ENCODE measurements at places on chromosomes 7 and 10.

DNA sequence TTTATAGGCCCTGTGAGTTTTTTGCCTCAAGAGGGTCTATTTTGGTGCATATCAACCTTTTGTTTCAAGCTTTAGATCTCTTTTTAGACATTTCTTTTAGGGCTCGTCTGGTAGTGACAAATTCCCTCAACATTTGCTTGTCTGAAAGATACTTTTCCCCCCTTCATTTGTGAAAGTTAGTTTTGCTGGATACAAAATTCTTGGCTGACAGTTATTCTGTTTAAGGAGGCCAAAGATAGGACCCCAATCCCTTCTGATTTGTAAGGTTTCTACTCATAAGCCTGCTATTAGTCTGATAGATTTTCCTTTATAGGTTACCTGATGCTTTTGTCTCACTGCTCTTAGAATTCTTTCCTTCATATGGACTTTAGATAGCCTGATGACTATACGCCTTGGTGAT, 36.1 kb upstream of the ARMC3 start:
- no peak for DNase-seq

DNA sequence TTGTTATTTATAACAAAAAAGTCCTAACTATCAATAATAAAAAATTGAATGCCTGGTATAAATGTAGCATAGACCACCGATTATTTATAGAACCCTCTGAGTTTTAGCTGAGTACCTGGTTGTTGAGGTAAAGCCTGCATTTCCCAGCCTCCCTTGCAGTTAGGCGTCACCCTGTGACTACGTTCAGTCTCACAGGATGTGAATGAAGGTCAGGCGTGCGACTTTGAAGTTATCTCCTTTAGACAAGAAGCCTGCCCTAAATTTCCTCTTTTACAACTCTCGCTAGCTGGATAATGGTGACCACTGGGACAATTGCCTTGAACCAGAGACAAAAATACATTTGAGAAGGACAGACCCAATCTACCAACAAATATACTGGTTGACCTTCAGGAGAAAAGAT, 67.5 kb upstream of the TES start:
- DNase-seq, result no peak

- DNase-seq, result peak; percentile 51
These were observed 41.2 kb upstream of the SLC35G1 start for GRCh38 chr10:93852476-93853095.

- DNase-seq, result no peak
These were observed 601.3 kb downstream of the KCNMA1 start for GRCh38 chr10:77036276-77036675.

GRCh38 chr7:49635800-49636199, 137.6 kb upstream of the VWC2 start:
- no peak for DNase-seq

DNA sequence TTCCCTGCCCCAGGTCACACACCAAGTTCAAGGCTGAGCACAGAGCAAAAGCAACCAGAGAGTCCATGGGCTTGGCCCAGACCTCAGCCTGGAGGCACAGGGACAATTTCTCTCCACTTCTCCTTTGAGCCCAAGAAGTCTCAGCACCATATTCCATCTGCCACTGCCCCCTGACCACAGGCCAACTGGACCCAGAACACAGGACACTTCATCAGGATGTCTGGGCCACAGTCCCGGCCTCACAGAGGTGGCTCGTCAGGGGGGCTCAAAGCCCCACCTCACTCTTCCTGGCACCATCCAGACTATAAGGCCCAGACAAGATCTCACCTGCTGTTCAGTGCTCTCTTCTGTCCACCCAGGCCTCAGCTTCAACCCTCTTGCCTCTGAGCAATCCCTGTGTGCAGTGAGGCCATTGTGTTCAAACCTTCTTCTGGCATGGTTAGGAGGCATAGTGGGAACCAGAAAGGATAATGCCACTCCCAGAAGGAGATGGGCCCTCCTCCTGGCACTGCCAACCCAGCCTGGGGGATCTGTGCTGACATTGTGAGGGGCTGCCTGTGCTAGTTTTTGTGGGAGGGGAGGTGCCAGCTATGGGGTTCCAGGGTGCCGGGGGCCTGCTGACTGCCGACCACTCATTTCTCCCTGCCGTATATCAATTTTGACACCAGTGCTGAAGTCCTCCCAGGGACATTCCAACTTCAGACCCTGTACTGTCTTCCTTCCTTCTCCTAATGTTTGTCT, 49.7 kb upstream of the ANTXRL start:
- no peak for DNase-seq

DNA sequence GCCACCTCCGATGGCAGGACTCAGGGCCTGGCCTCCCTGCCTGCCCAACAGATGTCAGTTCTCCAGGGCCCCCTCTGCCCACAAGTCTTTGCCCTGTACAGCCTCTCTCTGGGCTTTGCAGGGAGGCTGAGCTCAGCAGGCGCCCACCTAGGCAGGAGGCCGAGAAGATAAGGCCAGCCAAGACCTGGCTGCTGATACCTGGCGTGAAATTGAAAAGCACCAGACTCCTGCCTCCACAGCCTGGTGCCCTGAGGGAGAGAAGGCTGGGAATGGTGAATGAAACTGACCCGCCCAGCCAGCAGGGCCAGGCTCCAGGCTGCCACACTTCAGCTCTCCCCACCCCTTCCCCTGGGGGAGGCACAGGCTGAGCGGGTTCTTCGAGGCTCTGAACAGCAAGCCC, 145.8 kb downstream of the CDH23 start:
- no peak for DNase-seq

- DNase-seq, result no peak
These were observed 242.0 kb upstream of the NPY start for GRCh38 chr7:24042028-24042427.

DNA sequence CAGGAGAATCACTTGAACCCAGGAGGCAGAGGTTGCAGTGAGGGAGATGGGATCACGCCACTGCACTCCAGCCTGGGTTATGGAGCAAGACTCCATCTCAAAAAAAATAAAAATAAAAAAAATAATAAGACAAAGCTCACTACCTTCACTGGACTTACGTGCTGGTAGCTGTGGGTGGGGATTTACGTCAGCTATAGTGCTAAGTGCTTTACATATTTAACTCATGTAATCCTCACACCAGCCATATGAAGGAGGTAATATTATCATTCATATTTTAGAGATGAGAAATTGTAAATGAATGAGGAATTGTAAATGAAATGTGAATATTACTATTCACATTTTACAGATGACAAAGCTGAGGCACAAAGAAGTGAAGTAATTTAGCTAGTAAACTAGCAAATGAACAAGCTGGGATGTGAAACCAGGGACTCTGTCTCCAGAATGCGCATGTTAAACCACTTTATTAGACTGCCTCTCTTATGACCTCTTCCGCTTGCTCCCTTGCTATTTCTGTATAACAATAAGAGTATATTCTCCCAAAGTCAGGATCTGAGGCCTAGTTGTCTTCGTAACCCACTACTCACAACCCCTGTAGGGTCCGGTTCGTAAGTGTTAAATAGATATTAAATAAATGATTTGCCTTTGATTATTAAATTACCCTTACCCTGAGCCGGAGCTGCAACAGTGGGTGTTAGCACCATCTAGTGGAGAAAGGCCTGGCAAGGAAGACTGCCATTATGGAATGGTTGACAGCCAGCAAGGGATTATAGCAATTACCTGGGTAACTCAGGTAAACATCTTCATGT, 70.2 kb downstream of the HTR7 start:
- DNase-seq, result peak; percentile 9

DNA sequence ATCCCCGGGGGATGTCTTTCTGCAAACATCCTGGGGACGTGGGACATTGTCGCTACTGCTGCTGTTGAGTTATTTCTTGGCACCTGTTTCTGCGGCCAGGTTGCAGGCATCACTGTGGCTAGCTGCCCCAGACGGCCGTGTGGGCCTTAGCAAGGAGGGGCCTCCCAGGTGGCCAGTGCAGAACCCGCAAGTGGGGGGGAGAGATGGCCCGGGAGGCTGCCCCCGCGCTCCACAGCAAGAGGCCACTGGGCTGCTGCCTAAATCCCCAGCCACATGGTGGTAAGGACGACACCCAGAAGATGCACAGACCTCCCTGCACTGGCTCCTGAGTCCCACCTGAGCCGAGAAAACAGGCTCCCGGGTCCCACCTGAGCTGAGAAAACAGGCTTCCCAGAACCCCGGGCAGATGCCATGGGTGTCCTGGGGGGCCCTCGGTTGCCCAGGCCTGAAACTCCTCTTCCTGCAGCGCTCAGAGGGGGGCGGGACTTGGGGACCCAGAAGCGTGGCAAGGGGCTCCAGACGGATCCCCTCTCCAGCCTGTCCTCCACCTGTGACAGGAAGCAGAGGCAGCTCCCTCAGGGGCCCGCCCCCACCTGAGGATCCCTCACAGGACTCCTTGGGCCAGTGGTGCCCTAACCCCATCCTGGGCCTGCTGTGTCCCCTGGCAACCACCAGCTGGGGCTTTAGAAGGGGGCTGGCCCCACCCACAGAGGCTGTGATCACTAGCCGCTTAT, 952 bp upstream of the MAFK start:
- no peak for DNase-seq

GRCh38 chr7:66460921-66461361, 167.7 kb upstream of the KCTD7 start:
- DNase-seq, result no peak

GRCh38 chr10:133237588-133238465, at the start of gene VENTX:
Gene VENTX (plus strand): TSS chr10:133237855. CDS start chr10:133237915, 60 bp downstream.
- DNase-seq, result no peak

DNA sequence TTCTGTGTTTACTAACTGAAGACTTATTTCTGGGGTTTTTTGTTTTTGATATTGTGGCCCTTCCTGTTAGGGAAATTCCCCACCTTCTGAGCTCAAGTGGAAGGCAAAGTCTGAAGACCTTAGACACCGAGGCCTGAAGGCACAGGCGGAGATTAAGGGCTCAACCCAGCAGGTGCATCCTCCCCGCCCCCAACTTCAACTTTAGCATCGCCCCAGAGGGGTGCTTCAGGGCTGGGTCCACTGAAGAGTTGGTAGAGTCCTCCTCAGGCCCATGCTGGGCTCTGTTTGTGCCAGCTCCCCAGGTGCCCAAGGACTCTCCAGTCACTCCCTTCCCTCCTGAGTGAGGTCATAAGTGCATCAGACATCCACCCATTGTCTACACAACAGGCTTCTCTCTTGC, 9.4 kb upstream of the PPIA start:
- DNase-seq, result no peak

DNA sequence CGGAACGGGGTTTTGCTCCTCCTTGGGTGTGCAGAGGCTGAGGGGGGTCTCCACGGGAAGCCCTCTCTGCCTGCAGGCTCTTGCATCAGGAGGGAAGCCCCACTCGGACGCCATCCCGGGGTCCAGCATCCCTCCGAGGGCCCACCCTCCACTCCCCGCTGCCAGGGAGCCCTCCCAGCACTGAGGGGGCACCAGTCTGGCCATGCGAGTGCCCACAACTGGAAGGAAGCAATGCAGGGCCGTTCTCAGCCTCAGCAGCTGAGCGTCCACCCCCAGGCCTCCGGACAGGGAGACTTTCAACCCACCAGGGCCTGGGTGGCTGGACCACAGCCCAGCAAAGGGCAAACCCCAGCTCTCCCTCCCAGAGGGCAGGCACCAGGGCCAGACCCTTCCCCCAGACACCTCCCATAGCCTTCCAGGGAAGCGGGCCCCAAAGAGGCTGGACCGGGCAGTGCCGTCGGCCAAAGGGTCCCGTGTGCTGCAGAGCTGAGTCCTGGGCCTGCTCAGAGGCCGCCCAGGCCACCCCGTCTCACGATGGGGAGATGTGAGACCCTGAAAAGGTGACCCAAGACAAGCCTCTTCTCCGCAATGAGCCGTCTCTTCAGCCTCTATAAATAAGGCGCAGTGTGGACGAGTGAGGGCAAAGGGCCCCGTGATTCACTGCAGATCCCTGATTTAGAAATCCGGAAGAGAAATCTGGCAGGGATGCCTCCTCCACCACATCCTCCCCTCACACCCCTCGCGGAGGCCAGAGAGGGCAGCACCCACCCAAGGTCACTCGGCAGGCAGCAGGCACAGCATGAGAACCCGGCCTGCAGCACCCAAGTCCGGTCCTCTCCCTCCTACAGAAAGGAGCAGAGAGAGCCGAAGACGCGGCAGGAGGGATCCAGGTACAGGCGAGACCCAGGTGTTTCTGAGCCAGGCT, 81.9 kb upstream of the DNAAF5 start:
- no peak for DNase-seq

- DNase-seq, result peak; percentile 99
These were observed 49.0 kb upstream of the TNRC18 start for GRCh38 chr7:5472432-5473315.

GRCh38 chr7:95397381-95397780, 1.2 kb upstream of the PON3 start:
- DNase-seq, result no peak

DNA sequence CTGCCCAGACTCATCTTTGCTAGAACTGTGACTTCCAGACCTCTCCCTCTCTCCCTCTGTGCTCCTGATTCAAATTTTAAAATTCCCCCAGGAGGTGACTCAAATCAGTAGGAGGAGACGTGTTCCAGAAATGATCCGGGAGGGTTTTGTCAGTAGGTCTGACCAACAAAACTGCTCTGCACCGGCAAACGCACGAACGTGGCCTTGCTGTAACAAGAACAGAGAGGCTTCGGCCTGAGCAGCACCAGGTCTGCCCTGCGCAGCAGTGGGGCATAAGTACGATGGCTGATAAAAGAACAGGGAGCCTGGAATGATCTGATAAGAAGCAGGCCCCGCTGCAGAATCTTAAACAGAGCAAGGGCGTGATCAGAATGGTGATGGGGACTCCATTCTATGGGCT, 152.7 kb upstream of the AUTS2 start:
- no peak for DNase-seq

DNA sequence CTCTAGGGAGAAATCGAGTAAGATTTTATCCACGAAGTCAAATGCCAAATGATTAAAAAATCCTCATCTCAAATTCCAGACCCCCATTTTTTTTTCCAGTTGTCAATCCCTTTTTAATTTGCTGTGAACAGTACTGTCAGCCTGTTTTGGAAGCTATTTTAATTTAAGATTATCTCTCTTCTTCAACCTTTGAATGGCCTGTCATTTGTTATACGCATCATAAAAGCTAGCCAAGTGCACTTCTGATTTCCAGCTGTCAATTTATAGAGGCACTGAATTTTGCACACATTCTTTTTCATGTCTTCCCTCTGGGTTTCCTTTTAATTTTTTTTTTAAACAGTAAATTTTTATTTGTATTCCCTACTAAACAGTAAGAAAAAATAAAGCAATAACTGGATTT, 336.4 kb upstream of the HGF start:
- peak; percentile 1 for DNase-seq

DNA sequence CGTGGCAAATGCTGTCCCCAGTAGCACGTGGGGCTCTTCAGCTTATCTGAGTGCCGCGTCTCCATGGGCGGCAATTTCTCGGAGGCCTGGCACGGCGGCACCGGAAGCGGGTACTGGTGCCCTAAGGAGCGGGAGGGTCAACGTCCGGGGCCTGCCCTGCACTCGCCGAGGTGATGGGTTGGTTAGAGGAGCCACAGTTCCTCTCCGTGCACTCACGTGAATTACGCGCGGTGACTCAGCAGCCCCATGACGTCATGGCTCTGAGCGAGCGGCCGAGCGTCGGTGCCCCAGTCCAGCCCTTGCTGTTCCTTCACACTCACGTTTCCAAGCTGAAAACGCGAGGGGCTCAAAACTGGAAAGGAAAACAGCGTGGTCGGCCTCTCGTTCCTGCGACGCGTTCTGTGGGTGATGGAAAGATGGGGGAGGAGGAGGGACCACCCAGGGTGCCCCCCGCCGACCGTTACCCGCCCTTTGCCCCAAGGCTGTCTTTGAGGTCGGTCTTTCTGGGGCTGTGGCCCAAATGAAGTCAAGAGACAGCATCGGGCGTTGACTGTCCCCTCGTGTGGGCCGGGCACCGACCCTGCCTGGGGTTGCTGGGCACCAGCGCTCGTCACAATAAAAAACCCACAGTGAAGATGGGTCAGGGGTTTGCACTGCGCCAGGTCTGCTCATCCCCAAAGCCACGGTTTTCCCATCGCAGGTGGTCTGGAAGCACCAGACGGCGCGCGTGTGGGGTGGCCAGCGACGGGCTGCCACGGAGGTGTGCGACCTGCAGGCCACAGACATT, 70.4 kb upstream of the CFAP46 start:
- no peak for DNase-seq
